ENCODE measurements at places on chromosomes 3 and 15. TPM values are rescaled to one million over a fixed set of nuclear protein-coding genes. Genes with fewer than 3 reads are reported as not detected.

- DNase-seq: no peak
These were observed 61.3 kb upstream of the MME start for GRCh38 chr3:155018621-155019330.

- no peak for DNase-seq
These were observed 174.7 kb downstream of the SHOX2 start for GRCh38 chr3:157931517-157931916.

GRCh38 chr3:133455960-133456359 is 56.1 kb downstream of the BFSP2 start:
- DNase-seq: no peak

SNTN gene
- total RNA-seq: not detected

GRCh38 chr3:45060165-45060892 is 34.2 kb downstream of the CLEC3B start:
- no peak for DNase-seq

- DNase-seq: no peak
These were observed 272.0 kb downstream of the RORA start for GRCh38 chr15:60957111-60957510.

DNA sequence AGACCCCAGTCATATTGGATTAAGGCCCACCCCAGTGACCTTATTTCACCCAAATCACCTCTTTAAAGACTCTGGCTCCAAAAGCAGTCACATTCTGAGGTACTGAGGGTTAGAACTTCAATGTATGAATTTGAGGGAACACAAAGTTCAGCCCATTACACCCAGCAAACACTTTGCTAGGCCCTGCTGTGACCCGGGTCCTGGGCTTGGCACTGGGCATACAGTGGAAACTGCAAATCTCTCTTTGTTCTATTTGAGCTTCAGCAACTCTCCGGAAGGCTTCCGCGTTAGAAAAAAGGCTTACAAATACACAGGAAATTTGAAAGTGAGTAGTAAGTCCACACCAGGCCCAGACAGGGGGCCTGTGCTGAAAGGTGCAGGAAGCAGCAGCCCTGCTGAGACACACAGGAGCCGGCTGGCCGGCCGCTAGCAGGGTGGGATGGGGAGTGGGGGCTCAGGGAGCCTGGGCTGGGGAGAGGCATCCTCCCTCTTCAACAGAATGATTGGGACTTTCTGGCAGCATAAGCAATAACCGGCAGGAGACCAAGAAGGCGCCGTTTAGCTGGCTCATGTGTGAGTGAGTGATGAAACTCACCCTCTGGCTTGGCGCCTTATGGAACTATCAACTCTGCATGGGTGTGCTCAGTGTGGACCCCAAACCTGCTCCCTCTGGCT is 13.0 kb downstream of the LIPC start:
- DNase-seq: no peak

KBTBD12 gene
- total RNA-seq: 0.42 TPM

TRAT1 gene
- 125 TPM for total RNA-seq

DNA sequence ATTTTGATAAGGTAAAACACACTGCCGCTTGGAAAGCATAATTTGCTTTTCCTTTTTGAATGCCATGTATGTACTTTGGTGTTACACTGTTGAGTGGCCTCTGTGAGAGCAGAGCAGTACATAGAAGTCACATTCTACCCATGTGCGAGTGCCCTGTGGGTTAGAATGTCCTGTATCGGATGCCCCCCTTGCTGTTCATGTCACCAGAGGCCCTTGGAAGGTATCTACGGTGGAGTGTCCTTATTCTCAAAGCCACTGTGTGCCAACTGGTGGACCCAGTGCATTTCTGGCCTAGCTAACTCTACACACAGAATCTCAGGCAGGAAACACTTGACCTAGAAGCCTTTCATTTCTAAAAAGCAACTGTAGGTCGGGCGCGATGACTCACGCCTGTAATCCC is 137.0 kb downstream of the GHSR start:
- no peak for DNase-seq

ZDHHC23 gene
- 1.7 TPM for total RNA-seq

GRCh38 chr3:150203273-150203672 is 204.8 kb upstream of the TSC22D2 start:
- no peak for DNase-seq

SEC22C gene
- total RNA-seq: 20.9 TPM

DNA sequence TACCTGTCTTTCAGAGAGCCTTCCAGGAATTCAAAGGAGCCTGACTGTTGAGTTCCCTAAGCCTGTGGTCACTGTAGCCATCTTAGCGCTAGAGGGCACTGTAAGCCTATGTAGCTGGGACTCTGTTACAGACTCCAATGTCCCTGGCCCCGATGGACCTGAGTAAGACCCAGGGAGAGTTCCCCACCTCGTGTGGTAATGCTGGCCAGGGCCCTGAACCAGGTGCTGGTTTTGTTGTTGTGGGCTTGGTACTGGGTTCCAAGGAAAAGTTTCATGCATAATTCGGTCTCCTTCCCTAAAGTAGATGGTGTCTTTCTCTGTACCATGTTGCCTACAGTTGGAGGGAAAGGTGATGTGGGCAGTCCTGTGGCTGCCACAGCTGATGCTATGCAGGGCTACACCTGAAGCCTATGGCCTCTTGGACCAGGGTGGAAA is 32.4 kb downstream of the CDAN1 start:
- peak; percentile 74 for DNase-seq

GRCh38 chr3:112531358-112531781 is 30.4 kb downstream of the ATG3 start:
- peak; percentile 61 for DNase-seq

GRCh38 chr3:157406394-157406793 is 30.3 kb upstream of the PTX3 start:
- DNase-seq: no peak

RETNLB gene
- total RNA-seq: not detected

GRCh38 chr3:117695321-117695720 is 985.7 kb downstream of the TUSC7 start:
- DNase-seq: no peak

CKMT1A gene
- total RNA-seq: 0.14 TPM

ALDH1A3 gene
- 1.0 TPM for total RNA-seq

MESP2 gene
- 0.19 TPM for total RNA-seq

DNA sequence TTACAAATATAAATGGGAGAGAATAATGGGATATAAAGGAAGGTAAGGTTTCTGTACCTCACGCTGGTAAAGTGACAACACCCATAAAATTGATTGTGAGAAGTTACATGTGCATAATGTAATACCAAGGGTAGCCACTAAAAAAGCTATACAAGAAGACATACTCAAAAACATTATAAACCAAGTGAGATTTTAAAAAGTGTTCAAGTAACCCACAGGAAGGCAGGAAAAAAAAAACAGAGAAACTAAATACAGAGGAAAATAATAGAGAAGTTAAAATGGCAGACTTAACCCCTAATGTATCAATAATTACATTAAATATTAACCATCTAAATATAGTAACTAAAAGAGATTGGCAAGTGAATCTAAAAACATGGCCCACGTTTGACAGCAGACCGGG is 76.3 kb downstream of the PCSK6 start:
- no peak for DNase-seq

UROC1 gene
- total RNA-seq: 0.38 TPM

DNA sequence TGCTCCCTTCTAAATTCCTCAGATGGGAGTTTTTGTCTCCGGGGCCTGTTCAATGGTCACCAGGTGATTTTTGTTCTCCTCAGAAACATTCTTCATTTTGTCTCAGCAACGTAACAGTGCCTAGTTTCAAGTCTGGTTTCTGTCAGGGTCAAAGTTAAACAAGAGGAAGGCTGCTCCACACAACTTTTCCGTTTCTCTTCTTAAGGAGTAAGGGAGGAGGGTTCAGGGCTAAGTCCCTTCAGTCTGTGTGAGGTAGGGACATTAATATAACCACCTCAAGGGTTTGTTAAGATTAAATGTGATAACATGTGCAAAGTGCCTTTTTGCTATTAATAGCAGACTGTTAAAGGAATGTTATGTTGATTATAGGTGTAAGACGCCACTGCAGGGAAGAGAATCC is 41.8 kb downstream of the HOMER2 start:
- no peak for DNase-seq

DNA sequence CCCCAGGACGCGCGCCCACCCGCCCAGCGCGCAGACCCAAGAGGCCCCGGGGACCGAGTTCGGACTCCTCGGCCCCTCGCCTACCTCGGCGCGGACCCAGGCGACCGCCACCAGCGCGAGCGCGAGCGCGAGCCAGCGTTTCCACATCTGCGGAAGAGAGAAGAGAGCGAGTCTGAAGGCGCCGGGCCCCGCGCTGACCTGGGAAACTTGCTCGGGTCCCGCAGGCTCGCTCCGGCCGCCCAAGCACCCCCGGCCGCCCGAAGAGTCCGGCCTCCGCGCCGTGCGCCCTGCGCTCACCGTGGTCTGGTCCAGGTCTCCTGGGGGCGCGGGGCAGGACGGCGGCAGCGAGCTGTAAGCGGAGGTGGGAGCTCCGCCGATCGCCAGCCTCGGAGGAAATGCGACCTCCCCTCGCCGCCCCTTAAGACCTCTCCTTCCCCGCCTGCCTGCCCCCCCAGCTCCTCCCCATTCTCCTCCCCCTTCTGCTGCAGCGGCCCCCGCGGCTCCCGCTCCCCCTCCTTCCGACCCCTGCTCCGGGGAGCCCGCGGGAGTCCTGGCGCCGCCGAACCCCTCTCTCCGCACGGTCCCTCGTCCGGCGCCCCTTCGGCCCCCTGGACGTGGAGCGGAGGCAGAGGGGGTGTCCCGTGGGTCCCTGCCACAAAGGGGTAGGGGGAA is at the start of gene FSTL1:
Gene FSTL1, minus strand, starts transcription at position 393 of the 672 bp plus-strand sequence. Its CDS starts 246 bp downstream, at position 147.
- peak; percentile 25 for DNase-seq

- DNase-seq: no peak
These were observed 59.1 kb downstream of the FAM43A start for GRCh38 chr3:194744826-194745225.

DNA sequence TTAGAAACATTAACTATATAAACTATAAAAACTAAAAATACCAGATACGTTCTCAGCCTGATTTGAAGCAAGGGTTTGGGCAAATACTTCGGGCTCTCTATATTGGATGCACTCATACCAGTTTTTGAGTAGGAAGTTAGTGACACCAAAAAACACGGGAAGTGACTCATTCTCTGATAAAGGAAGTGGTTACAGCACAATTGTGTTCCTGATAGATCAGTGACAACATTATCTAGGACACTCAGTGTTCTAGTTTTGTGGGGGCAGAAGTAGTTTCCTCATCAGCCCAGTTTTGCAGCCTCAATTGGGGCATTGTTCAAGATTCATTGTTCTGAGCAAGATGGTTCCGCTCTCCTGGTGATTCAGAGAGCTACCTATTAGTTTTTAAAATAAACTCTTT is 469.6 kb upstream of the DPPA4 start:
- peak; percentile 1 for DNase-seq

HEXA gene
- total RNA-seq: 60.5 TPM

ITIH1 gene
- total RNA-seq: 0.52 TPM

VILL gene
- 13.0 TPM for total RNA-seq

DNA sequence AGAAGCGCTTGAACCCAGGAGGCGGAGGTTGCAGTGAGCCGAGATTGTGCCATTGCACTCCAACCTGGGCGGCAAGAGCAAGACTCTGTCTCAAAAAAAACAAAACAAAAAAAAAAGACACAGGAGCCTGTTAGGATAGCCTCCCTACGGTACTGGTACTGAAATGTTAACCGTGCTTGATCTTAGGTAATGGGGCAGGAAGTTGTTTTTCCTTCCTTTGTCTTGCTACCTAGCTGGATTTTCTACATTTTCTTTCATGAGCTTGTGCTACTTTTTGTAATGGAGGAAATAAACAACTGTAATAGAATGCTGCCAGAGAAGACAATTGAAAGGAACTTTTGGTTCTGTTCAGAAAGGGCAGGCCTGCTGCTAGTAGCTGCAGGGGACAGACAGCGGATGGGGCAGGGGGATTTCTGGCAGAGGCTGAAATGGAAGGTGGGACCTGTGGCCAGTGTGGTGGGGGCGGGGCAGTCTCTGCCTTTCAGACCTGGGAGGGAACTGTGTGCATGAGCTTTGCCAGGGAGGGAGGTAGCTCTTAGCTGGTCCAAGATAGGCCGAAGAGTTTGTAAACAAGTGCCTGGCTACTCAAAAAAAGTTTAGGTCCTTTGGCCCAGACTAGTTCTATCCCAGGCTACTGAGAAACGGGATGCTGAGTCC is 49.0 kb upstream of the SEMA4B start:
- no peak for DNase-seq

DNA sequence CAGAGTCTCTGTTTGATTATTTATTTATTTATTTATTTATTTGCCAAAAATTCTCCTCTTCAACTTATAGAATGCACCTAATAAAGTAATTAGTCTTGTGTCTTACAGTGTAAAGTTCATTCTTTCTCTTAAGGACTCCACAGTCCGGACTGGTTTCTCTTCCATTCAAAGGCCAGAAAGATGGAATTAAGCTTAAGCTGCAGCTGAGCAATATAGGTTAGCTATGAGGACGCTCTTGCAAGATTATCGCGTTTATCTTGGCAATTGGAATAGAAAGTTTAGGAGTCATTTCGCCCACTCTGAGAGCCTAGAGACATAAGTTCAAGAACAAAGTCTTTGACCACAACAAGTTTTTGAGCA is 15.0 kb downstream of the TAGLN3 start:
- DNase-seq: no peak

DNA sequence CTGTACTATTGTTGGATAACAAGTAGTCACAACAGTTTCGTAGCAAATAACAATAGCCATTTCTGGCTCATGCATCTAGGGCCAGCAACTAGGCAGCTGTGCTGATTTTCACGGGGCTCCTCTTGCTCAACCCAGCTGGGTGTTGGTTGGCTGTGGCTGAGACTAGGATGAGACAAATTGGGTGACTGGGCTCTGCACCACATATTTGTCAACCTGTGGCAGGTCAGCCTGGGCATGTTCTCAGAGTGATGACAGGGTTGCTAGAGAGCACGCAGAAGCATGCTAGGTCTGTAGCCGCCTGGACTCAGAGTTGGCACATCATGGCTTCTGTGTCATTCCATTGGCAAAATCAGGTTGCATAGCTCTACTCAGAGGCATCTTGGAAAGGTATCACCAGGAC is 175.9 kb downstream of the OTOL1 start:
- DNase-seq: no peak

DNA sequence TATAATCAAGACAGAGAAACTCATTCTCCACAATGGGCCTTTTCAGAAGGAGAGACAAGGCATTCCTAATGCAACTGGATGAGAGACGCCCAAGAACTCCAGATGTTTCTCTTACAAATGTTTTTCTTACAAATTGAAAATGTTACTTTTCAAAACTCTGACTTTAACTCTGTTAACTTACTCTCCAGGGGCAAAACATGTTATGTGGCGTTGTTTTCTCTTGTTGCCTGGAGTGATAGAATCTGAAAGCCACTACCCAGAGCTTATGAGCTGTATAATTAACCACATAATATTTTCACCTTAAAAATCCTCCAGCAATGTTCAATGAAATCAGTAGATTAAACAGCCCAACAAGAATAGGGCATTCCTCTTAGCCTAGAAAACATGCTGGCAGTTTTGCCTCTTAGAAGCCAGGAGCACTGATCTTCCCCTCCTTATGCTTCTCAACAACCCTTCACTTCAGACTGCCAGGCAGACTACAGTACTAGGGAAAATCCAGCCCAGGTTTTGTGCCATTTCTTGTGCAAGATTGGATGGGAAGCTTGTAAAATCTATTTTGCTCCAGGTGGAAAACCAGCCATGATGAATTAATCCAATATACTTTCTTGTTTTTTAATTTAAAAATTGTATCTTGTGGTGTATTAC is 186.7 kb upstream of the GADL1 start:
- DNase-seq: no peak

- DNase-seq: peak; percentile 2
These were observed 613.3 kb downstream of the TUSC7 start for GRCh38 chr3:117322866-117323265.

- no peak for DNase-seq
These were observed 298.1 kb upstream of the IGF1R start for GRCh38 chr15:98350276-98350675.

- DNase-seq: no peak
These were observed 156.4 kb downstream of the TP63 start for GRCh38 chr3:189787632-189788031.

GRCh38 chr15:58314593-58315216 is 117.1 kb upstream of the LIPC start:
- no peak for DNase-seq
